Glomerular endothelial cell (primary cell): ENCODE measurements at places on chromosomes 12 and 14. TPM values are rescaled to one million over a fixed set of nuclear protein-coding genes. Genes with fewer than 3 reads are reported as not detected.
A peak's percentile ranks its signal among the peaks of the same experiment; 100 is the strongest.

DNA sequence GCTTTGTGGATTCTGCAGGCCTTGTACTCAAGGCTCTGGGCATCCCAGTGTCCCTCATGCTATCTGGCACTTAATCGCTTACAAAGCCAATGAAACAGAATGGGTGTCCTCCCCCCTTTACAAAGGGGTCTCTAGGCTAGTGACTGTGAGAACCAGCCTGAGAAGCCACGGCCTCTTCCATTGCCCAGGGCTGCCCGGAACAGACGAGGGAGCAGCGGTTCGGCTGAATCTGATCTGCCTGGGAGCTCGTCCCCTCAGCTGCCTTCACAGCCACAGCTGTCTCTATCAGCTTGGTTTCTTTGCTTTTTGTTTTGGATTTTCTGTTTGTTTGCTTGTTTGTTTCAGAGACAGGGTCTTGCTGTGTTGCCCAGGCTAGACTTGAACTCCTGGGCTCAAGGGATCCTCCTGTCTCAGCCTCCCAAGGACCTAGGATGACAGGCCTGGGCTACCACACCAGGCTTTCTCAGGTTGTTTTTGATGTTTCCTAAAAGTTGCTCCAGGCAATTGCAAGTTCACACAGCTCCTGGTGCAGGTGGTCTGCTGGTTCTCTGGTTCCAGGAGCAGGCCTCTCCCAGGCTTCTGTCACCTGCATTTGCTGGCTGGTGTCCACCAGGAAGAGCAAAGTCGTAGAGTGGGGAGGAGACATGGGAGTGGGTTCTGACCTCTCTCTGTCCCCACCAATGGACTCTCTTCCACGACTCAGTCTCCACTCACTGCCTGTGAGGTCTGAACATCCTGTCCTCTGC is 10.9 kb upstream of the RIN3 start:
- no peak for DNase-seq

DNA sequence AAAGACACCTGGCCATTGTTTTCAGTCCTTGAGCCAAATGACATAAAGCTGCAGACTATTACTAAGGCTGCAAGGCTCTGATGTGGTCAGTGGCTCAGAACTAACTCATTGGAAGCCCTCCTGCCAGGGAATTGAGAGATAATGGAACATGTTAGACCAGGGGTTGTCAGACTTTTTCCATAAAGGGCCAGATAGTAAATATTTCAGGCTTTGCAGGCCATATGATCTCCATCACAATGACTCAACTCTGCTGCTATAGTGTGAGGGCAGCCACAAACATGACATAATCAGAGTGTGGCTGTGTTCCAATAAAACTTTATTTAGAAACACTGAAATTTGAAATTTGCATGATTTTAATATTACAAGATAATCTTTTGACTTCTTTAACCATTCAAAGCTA is 140.3 kb downstream of the TMEM30B start:
- DNase-seq, result no peak

DNA sequence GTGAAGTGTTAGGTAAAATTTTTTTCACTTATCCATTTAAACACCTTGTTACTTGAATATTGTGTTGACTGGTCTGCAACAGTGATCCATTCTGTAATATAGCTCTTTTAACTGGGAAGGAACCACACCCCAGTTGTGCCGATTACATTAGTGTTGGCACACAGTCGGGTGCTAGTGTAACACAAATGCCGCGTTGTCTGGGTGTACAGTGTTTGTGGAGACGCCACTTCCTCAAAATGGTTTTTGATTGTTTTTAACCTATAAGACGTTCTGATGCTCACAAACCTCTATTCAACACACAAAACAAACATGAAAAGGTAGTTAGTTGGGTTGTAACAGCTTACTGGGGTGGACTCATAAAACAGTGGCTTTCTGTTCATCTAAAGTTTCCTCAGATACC is 48.0 kb upstream of the TRAF3 start:
- no peak for DNase-seq

GRCh38 chr12:3698218-3698974 is 54.5 kb downstream of the CRACR2A start:
- DNase-seq, result peak; percentile 51

DNA sequence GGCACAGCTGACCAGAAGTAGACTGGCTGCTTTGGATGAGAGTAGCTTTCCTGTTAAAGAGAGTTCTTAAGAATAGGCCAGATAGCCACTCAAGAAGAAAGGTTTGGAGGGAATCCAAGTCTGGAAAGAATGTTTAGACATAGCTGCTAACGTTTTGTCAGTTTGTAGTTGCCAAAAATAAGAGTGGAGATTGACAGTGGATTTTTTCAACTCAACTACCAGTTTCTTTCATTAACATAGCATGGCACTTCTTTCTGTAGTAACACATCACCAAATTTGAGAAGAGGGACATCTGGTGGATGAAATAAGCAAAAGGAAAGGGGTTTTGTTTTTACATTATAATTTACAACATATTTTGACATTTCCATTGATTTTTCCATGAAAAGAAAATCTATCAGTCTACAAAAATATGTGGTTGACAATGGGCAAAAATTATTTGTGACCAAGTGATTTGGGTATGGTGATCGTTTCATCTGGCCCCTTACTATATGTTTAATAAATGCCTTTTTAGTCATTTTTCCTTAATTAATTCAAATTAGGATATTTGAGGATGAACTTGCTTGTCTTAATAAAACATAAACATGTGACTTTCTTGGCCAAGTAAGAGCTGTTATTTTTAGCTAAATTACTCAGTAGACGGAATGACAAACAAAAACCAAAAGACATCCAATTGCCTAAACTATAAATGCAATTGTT is 71.1 kb downstream of the PTPRR start:
- no peak for DNase-seq

Gene RNF212B
- not detected in 2 replicates for total RNA-seq

DNA sequence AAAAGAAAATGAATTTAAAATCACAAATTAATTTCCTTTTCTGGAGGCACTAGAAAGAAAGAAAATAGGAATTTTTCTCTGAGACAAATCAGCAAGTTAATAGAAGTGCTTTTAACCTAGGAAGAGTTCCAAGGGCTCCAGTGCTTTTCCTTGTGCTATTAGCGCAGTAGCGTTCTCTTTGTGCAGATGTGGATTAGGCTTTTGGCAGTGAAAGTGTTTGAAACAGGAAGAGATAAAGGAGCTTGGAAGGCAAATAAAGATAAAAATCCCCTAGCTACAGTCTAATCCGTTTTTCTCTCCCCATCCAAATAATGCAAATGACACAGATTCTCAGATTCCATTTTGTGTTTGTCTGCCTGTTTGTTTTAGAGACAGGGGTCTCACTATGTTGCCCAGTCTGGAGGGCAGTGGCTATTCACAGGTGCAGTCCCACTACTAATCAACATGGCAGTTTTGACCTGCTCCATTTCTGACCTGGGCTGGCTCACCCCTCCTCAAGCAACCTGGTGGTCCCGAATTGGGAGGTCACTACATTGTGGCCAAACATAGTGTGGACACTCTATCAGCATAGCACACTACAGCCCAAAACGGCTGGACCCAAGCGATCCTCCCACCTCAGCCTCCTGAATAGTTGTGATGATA is 166.1 kb downstream of the PAWR start:
- DNase-seq, result no peak

GRCh38 chr14:89881839-89882238 is 72.7 kb downstream of the EFCAB11 start:
- no peak for DNase-seq

Gene TPH2
- total RNA-seq, result not detected in 2 replicates

Gene KCNK13
- not detected in 2 replicates for total RNA-seq

Gene ARHGDIB
- total RNA-seq, result 272 and 438 TPM in 2 replicates

Gene BRF1
- 37.9 and 63.4 TPM in 2 replicates for total RNA-seq

- no peak for DNase-seq
Observed at GRCh38 chr12:69527506-69528272, 57.5 kb downstream of the FRS2 start.

Gene ZNF268
- 10.9 and 35.6 TPM in 2 replicates for total RNA-seq

DNA sequence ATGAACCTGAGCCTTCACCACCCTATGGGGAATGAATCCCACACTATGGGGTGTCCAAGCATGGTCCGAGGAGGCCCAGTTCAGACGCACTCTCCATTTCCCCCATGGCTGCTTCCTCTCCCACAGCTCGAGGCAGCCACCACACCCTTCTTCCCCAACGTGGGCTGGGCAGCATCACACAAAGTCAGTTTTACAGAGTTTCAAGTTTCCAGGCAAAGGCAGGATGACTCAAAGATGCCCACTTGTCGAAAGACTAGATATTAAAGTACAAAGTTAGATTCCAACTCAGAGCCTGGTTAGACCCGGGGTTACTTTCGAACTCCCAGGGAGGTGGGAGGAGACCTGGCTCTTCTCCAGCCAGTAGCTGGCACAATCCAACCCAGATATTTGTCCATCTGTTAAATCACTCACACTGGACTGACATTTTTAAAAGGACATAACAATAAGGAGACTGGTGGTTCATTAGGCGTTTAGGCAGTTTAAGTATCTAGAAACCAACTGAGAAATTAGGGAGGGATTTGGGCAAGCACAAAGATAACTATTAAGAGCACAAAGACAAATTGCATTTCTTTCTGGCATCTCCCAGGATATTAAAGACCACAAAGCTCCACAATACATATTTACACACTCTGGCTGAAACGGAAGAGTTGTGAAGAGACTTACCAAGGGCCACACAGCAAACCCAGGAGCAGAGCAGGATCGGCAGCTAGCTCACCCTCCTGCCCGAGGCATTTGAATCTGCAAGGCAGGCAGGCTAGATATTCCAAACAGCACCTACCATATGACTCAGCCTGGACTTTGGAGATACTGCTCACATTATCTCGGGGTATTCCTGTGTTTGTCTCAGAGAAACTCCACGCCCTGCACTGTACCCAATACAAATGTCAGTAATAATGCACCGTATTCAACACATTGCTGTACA is 34.8 kb downstream of the TMCC3 start:
- DNase-seq, result no peak

GRCh38 chr14:23123419-23123818 is 4.4 kb upstream of the CEBPE start:
- no peak for DNase-seq

- DNase-seq, result no peak
Observed at GRCh38 chr12:126404293-126404881, 1339.2 kb downstream of the AACS start.

- no peak for DNase-seq
Observed at GRCh38 chr14:36268121-36268520, 52.3 kb downstream of the MBIP start.

GRCh38 chr14:67852926-67853604 is 33.5 kb downstream of the RAD51B start:
- DNase-seq, result no peak

Gene MYF6
- not detected in 2 replicates for total RNA-seq

Gene TBC1D30
- total RNA-seq, result 13.8 and 24.7 TPM in 2 replicates

Gene ACOT2
- total RNA-seq, result 18.6 and 24.7 TPM in 2 replicates

- no peak for DNase-seq
Observed at GRCh38 chr14:92409043-92409442, 86.1 kb downstream of the SLC24A4 start.

DNA sequence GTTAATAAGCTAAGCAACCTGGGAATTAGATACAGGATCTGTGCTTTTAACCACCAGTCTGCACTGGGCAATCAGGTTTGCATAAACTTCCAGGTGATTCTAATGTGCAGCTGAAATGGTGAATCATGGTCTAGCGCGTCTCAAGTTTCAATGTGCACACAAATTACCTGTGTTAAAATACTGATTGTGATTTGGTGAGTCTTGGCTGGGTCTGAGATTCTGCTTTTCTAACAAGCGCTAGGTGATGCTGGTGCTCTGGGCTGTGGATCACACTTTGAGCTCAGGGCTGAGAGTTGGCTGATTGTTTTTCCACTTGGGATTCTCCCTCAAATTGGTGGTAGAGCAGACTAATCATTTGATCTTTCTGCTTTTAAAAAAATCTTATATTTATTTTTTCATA is 124.8 kb downstream of the C12orf75 start:
- DNase-seq, result no peak

GRCh38 chr12:105200385-105200784 is 35.6 kb downstream of the APPL2 start:
- DNase-seq, result no peak

DNA sequence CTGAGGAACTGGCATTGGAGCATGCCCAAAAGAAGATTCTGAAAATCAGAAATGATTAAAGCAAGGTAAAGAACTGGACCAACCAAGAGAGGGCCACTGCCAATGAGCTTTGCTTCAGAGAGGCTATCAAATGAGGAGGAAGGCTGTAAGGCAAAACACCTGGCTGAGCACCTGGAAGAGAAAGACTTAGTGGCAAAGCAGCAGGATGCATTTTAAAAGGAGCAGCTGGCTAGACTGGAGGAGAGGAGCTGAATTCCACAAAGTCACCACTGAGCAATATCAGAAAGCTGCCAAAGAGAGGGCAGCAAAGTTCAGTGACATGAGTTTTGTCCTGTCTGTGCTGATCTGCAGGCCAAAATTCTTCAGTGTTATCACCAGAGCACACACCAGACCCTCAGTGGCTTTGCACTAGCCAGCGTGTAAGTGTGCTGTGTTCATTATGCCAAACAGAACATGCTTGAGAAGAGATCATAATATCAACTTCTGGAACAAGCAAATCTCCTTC is 338.7 kb downstream of the TRHDE start:
- no peak for DNase-seq

DNA sequence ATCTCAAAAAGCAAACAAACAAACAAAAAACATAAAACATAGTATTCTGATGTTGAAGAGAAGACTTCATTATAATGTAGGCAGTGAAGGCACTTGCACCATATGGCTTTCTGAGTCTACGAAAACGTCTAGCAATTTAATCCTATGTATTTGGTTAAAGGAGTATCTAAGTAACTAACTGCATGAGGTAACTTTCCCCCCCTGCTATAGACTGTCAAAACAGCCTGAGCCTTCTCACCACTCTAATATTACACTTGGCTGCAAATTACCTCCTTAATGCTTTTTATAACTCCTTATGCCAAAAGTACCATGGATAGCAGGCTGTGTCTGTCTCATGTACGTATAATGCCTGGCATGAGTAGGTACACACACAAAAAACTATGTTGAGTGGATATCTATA is 607.6 kb upstream of the FLRT2 start:
- DNase-seq, result no peak

GRCh38 chr14:99581938-99582337 is 22.1 kb downstream of the CCDC85C start:
- DNase-seq, result no peak
